ENCODE measurements at places on chromosomes 7 and 10. TPM values are rescaled to one million over a fixed set of nuclear protein-coding genes. Genes with fewer than 3 reads are reported as not detected.

The EGFR gene
- total RNA-seq, result 12.8 TPM

DNA sequence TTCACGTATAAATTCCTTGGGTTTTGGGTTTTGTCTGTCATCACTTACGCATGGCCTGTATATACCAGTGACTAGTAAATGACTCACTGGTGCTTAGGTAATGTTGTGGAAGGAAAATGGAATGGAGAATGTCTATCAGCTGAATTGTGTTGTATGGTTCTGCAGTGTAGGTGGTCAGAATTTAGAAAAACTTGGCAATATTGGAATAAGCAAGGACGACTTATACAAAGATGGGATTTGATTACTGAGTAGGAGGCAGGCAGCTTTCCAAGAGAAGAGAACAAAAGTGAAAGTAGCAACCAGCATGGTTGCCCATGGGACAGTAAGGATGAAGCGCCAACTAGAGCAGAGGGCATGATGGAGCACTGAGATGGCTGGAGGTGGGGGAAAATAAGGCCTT is 168.6 kb upstream of the CSTF2T start:
- no peak for DNase-seq

The VOPP1 gene
- total RNA-seq, result 30.6 TPM

The DRGX gene
- total RNA-seq, result 65.2 TPM

The KAZALD1 gene
- 0.59 TPM for total RNA-seq

The CPA1 gene
- total RNA-seq, result not detected

The SPDYE17 gene
- not detected for total RNA-seq

DNA sequence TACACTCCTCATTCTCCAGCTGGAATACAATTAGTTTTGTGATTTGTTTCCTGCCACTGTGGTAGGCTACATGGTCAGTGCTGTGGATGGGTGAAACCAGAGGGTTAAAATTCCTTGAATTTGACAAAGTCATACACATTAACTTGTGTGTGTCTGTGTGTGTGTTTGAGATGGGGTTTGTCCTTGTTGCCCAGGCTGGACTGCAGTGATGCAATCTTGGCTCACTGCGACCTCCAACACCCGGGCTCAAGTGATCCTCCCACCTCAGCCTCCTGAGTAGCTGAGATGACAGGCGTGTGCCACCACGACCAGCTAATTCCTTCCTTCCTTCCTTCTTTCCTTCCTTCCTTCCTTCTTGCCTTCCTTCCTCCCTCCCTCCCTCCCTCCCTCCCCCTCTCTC is 24.8 kb upstream of the GIMAP8 start:
- no peak for DNase-seq

The MUC12 gene
- 1.0 TPM for total RNA-seq

DNA sequence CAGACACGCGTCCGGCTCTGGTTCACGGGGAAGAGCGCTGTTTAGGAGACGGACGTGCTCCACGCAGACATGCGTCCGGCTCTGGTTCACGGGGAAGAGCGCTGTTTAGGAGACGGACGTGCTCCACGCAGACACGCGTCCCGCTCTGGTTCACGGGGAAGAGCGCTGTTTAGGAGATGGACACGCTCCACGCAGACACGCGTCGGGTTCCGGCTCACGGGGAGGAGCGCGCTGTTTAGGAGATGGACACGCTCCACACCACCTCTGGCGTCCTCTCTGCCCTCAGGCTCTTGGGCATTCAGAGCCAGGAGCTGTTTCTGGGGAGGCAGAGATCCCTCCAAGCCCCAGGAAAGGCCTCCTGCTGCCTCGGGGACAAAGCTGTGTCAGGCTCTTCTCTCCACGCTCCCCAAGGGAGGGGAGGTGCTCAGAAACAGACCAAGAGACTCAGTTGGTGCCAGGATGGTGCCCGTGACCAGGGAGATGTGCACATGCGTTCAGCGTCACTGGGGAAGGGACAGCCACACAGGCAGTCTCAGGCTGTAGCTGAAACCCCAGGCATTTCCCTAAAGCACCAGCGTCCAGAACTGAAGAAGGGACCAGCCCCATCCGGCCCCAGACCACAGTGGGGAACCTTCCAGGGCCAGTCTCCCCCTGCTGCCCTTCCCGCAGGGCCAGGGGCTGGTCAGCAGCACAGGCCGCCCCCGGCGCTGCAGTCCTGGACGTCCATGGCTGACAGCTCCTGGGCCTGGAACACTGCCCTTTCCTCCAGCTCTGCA is 175.6 kb downstream of the ELFN1 start:
- peak; percentile 22 for DNase-seq

GRCh38 chr10:121680879-121681655 is 82.8 kb upstream of the FGFR2 start:
- DNase-seq, result no peak

GRCh38 chr7:36473454-36474282 is 84.0 kb downstream of the ANLN start:
- DNase-seq, result peak; percentile 77

- no peak for DNase-seq
Observed at GRCh38 chr7:36736090-36736898, 12.0 kb upstream of the AOAH start.

DNA sequence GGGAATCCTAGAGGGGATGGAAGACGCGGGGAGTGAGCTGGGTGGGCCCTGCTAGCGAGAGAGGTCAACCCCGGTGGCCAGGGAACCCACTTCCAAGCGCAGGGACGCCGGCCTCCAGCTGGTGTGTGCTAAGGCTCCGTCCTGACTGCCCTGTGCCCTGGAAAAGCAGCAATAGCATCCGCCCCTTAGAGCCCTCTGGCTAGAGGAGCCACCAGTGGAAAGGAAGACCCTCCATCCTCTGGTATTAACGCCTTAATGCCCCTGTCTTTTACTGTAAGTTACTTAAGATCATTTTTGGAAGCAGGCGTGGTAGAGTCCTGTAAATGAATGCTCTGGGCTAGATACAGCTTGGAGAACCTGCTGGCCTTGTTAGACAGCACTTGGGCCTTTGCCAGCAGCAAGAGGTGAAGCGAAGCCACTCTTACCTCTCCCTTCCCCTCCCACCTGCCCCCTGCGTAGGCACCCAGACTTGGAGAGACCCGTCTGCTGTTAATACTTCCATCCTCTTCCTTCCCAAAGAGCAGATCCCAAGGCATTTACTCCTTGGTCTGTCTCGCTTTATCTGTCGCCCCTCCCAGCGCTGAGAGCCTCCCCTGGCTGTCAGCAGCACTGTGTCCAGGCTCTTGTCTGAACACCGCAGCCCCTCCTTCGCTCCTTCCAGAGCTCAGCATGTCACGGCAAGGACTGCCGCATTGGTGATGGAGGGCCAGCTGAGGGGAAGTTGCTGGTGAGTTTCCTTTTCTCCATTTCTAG is 4.6 kb downstream of the REPIN1 start:
- DNase-seq, result no peak

- DNase-seq, result no peak
Observed at GRCh38 chr10:125015356-125015944, 73.5 kb downstream of the ZRANB1 start.

- DNase-seq, result no peak
Observed at GRCh38 chr7:94529516-94529915, 19.9 kb downstream of the CASD1 start.

DNA sequence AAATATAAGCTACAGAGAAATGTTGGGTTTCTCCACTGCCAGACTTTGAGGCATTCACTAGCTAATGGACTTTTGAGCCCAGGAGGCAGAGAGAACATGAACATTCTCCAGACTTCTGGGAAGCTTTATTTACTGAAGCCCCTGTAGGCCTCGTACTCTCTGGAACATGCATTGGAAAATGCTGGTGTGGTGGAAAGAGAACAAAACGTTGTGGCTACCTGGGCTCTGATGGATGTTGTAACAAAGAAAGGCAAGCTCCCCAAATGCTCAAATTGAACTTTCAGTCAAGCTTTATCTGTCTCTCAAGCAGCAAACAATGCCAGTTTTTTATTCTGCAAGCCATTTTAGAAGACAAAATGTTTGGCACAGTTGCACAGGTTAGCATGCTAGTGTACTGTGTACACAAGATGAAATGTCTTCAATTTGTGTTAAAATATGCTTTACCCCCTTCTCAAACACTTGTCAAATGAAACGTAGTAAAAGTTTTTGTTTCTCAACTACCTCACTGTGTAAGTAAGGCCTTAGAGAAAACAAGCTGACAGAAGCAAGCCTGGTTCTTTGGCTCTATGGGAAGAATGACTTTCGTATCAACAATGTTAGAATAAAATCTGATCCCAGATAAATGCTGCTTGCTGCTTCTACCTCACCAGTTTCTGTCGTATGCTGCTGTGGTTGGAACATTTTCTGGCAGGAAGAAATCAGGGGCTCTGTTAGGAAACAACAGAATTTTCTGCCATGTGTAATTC is 71.0 kb upstream of the CC2D2B start:
- no peak for DNase-seq

The ENO4 gene
- 1.3 TPM for total RNA-seq

The DPY19L1 gene
- total RNA-seq, result 12.3 TPM

DNA sequence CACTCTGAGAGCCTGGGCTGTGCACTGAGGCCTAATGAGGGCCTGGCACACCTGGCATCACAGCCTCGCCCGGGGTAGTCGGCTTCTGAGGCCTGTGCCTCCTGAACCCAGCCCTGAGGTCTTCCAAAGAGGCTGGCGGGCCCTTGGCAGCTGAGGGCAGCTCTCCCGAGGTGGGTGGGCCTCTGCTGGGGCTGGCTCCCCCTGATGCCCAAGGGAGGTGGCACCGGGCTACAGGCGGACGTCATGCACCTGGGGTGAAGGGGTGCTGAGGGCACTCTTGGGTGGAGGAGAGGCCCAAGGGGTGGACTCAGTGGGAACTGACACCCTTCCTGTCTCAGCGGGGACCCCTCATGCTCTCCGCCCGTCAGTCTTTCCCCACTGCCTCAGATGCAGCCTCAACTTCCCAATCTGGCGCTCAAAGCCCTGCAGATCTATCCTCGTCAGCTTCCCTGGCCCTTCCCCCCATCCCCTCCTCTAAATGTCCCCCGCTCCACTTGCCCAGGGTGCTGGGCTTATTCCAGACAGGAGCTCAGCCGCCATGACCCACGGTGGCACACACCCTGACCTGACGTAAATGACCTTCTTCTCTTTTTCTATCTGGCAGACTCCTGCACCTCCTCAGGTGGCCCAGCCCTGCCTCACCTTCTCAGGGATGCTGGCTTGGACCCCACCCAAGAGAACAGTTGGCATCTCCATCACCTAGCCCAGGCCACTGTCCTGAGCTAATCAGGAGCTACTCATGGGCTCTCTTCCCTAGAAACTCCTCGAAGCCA is 38.2 kb downstream of the MYL10 start:
- DNase-seq, result no peak

DNA sequence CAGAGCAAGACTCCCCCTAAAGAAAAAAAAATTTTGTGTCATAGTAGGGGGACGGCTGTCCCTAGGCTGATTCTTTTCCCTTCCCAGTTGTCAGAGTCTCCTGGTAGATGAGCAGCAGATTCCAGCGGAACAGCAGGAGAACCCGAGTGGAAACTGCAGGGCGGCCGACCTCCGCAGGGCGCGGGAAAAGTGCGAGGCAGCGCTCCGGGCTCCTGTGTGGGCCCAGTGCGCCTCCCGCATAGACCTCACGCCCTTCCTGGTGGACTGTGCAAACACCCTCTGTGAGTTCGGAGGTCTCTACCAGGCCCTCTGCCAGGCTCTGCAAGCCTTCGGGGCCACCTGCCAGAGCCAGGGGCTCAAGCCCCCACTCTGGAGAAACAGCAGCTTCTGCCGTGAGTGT is 46.0 kb downstream of the ZAN start:
- DNase-seq, result no peak

DNA sequence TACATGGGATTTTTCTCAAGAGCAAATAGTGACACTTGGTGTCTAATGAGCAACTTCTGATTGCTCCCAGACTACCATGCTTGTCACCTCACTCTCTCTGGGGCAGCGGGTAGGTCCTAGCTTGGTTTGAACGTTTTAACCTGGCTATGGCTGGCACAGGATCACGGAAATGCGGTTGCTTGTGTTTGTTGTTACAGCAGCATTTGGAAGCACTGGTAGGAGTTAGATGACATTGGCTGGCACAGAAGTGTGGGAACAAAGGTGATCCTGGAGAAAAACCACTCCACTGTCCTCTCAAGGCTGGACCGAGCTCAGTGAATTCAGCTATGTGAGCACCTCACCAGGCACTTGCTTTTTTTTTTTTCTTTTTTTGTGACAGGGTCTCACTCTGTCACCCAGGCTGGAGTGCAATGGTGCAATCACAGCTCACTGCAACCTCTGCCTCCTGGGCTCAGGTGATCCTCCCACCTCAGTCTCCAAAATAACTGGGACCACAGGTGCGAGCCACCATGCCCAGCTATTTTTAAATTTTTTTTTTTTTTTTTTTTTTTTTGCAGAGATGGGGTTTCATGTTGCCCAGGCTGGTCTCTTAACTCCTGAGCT is 3.5 kb upstream of the PFKFB3 start:
- no peak for DNase-seq

DNA sequence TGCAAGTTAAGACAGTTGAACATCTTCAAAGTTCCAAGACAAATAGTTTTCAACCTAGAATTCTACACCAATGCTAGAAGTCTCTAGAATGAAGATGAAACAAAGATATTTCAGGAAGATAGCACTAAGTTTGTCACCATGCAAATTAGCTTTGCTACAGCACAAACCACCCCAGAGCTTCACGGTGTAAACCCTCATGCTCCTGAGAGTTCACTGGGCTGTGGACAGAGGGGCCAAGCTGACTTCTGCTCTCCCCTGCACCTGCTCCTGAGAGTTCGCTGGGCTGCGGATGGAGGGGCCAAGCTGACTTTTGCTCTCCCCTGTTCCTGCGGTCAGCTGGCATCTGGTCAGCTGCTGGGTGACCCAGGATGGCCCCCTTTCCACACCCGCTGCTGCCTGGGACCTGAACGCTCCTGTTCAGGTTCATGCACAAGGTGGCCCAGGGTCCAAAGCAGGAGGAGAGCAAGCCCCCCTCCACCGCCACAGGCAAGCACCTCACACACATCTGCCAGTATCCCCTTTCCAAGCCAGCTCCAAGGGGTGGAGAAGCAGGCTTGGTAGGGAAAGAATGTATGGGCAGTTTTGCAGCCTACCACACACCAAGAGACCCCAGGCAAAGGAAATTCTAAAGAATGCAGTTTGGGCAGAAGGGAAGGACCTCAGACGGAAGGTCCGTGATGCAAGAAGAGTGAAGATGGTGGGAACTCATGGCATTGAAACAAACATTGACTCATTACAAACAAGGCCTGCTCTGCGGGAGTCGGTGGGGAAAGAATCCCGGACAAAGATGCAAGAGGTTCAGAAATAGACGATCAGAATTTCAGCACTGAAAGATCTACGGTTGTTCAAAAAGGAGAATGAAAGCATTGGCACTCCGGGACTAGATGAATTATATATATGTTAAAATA is 137.8 kb upstream of the PPP2R2D start:
- no peak for DNase-seq

GRCh38 chr7:134891696-134892678 is 94.3 kb upstream of the AGBL3 start:
- no peak for DNase-seq

The TRPV5 gene
- total RNA-seq, result 0.15 TPM

Measured in glutamatergic neuron (in vitro differentiated cells).